Stimulated activated CD4-positive, alpha-beta T cell treated with anti-CD3 and anti-CD28 coated beads, Interleukin-4, amount 100 ng/mL, for 48 hours (primary cell): ENCODE measurements at places on chromosomes 2 and 18.

DNA sequence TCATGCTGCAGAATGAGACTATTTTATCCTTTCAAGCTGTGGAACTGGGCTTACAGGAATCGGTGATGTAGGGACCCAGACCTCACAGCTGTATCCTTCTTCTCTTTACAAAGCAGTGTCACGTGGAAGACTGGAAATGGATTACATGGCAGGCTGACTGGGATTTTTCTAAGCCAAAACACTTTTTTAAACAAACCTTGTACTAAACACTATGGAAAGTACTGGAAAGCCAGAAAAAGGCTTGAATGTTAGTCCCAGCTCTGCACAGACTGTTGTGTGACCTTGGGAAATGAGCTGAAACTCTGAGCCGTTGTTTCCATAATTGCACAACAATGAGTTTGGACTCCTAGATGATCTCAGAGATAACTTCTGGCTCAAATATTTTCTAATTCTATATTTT is 7.6 kb upstream of the ADAM23 start:
- DNase-seq: no peak

GRCh38 chr2:28420722-28421121 is 28.1 kb downstream of the FOSL2 start:
- DNase-seq: no peak

DNA sequence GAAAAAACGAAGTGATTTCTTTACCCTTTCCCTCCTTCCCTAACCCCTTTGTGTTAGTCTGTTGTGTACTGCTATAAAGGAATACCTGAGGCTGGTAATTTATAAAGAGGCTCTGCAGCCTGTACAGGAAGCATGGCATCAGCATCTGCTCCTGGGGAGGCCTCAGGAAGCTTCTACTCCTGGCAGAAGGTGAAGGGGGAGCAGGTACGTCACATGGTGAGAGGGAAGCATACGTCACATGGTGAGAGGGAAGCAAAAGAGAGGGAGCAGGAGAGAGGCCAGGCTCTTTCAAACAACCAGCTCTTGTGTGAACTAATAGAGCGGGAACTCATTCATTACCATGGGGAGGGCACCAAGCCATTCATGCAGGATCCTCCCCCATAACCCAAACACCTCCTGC is 126.2 kb downstream of the CAPN13 start:
- DNase-seq: no peak

DNA sequence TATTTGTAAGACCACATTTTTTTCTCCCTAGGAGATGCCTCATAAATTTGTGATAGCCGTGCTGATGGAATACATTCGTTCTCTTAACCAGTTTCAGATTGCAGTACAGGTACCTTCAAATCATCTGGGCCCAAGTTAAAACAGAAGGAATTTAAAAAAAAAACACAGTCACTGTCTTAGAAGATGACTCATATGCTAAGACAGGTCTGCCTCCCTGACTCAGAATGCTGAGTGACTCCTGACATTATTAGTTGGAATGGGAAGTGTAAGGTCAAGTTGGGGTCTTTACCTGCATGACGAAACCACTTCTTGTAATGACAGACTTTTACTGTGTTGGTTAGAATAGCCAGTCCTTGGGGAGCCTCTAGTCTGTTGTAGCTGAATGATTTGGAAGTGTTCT is 26.3 kb downstream of the RMC1 start:
- no peak for DNase-seq

DNA sequence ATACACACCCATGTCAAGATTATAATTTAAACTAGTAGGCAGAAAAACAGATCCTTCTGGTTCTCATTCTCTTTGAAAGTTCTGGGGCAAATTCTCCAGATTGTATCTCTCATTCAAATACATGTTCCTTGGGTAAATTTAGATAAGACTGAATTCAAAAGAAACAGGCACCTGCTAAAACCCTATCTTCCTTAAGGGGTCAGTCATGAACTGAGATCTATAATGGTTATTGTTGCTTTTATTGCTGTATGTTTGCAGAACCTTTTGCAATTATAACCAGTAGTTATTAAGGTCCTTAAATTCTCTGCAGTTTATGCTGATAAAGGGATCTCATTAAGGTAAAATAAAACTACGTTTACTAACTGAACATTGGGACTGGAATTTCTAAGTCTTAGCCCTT is 83.5 kb downstream of the MYO5B start:
- DNase-seq: no peak
